ENCODE measurements at places on chromosomes 1 and 21. TPM values are rescaled to one million over a fixed set of nuclear protein-coding genes. Genes with fewer than 3 reads are reported as not detected.

- peaks cover 70% of the 10 kb centered on the region for H3K4me1 ChIP-seq
- no peaks in the 10 kb centered on the region for H3K27me3 ChIP-seq
- no peak overlapping the region for H3K4me3 ChIP-seq
- DNase-seq = no peak
- H3K27ac ChIP-seq = peak overlapping the region; percentile 76
- no peaks in the 10 kb centered on the region for H3K36me3 ChIP-seq
Measured at GRCh38 chr1:214464445-214465287, 86.7 kb downstream of the PTPN14 start.

GRCh38 chr1:25836695-25837094 lies 16.9 kb downstream of the MTFR1L start:
- H3K27ac ChIP-seq = no peak overlapping the region
- H3K27me3 ChIP-seq = no peaks in the 10 kb centered on the region
- peaks cover 5% of the 10 kb centered on the region for H3K4me1 ChIP-seq
- H3K36me3 ChIP-seq = peaks cover 21% of the 10 kb centered on the region
- H3K4me3 ChIP-seq = no peak overlapping the region
- DNase-seq = no peak

The FAM72C gene
- total RNA-seq = 1.2 TPM

GRCh38 chr1:209758400-209758799 lies 2.5 kb downstream of the TRAF3IP3 start:
- H3K36me3 ChIP-seq = no peaks in the 10 kb centered on the region
- no peaks in the 10 kb centered on the region for H3K4me1 ChIP-seq
- DNase-seq = no peak
- no peak overlapping the region for H3K4me3 ChIP-seq
- no peak overlapping the region for H3K27ac ChIP-seq

GRCh38 chr1:157095091-157095490 lies 4.5 kb downstream of the ETV3L start:
- H3K4me1 ChIP-seq = no peaks in the 10 kb centered on the region
- H3K27me3 ChIP-seq = no peaks in the 10 kb centered on the region
- H3K27ac ChIP-seq = no peak overlapping the region
- no peak for DNase-seq
- H3K4me3 ChIP-seq = no peak overlapping the region

GRCh38 chr1:19648689-19649088 lies 4.6 kb downstream of the NBL1 start:
- H3K27me3 ChIP-seq = no peaks in the 10 kb centered on the region
- no peak for DNase-seq
- H3K4me3 ChIP-seq = no peak overlapping the region

GRCh38 chr1:32336963-32337675 lies 1.1 kb upstream of the MARCKSL1 start:
- no peaks in the 10 kb centered on the region for H3K27me3 ChIP-seq
- peaks cover 8% of the 10 kb centered on the region for H3K36me3 ChIP-seq
- DNase-seq = no peak
- H3K4me1 ChIP-seq = peaks cover 46% of the 10 kb centered on the region
- H3K27ac ChIP-seq = no peak overlapping the region

DNA sequence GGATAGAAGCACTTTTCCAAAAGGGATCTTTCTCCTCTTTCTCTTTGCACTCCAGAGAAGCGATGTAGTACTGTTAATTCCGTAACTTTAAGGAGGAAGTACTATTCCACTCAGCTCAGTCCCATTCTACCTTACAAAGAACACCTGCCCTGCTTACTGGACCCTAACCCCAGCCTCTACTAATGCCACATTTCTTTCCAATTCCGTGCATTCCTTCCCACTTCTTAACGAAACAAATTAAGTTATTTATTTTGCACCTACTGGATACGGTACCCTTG lies 511 bp downstream of the NDC1 start:
- no peak for DNase-seq
- peaks cover 16% of the 10 kb centered on the region for H3K4me1 ChIP-seq
- no peaks in the 10 kb centered on the region for H3K27me3 ChIP-seq
- no peaks in the 10 kb centered on the region for H3K36me3 ChIP-seq
- peak overlapping the region; percentile 93 for H3K27ac ChIP-seq
- H3K4me3 ChIP-seq = peak overlapping the region; percentile 99

- H3K4me3 ChIP-seq = no peak overlapping the region
- H3K4me1 ChIP-seq = no peaks in the 10 kb centered on the region
- no peak overlapping the region for H3K27ac ChIP-seq
- no peak for DNase-seq
- H3K27me3 ChIP-seq = no peaks in the 10 kb centered on the region
Measured at GRCh38 chr1:103561643-103562395, 9.6 kb upstream of the AMY2B start.

The PIGR gene
- 1.4 TPM for total RNA-seq

GRCh38 chr1:2816786-2817185 lies 15.3 kb upstream of the TTC34 start:
- no peak overlapping the region for H3K4me3 ChIP-seq
- no peaks in the 10 kb centered on the region for H3K4me1 ChIP-seq
- no peak for DNase-seq
- H3K27me3 ChIP-seq = no peaks in the 10 kb centered on the region
- no peaks in the 10 kb centered on the region for H3K36me3 ChIP-seq

- H3K27me3 ChIP-seq = no peaks in the 10 kb centered on the region
- no peaks in the 10 kb centered on the region for H3K4me1 ChIP-seq
- no peak overlapping the region for H3K4me3 ChIP-seq
Measured at GRCh38 chr1:231020816-231021215, 19.2 kb downstream of the FAM89A start.

DNA sequence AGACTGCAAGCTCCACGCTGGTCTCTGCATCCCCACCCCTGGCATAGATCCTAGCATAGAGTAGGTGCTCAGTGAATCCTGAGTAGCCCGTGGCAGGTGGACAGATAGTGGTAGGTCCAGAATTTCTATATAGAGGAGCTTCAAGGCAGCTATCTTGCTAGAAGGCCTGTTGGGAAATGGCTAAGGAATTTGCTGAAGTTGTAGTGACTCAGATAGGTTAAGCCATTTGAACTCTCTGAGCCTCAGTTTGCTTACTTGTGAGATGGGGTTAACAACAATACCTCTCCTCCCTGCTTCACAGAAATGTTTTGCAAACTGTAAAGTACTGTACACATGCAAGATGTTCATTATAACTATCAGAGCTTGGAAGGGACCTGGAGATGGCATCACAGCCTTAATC lies 23.4 kb upstream of the EPHB2 start:
- no peaks in the 10 kb centered on the region for H3K27me3 ChIP-seq
- no peak overlapping the region for H3K4me3 ChIP-seq
- no peaks in the 10 kb centered on the region for H3K4me1 ChIP-seq
- no peaks in the 10 kb centered on the region for H3K36me3 ChIP-seq
- H3K27ac ChIP-seq = no peak overlapping the region

GRCh38 chr21:32949701-32950100 lies 76.0 kb upstream of the OLIG2 start:
- no peak for DNase-seq
- H3K27me3 ChIP-seq = peaks cover 18% of the 10 kb centered on the region
- no peak overlapping the region for H3K27ac ChIP-seq
- H3K36me3 ChIP-seq = no peaks in the 10 kb centered on the region
- H3K4me3 ChIP-seq = no peak overlapping the region
- no peaks in the 10 kb centered on the region for H3K4me1 ChIP-seq

The KIF26B gene
- total RNA-seq = 0.33 TPM

DNA sequence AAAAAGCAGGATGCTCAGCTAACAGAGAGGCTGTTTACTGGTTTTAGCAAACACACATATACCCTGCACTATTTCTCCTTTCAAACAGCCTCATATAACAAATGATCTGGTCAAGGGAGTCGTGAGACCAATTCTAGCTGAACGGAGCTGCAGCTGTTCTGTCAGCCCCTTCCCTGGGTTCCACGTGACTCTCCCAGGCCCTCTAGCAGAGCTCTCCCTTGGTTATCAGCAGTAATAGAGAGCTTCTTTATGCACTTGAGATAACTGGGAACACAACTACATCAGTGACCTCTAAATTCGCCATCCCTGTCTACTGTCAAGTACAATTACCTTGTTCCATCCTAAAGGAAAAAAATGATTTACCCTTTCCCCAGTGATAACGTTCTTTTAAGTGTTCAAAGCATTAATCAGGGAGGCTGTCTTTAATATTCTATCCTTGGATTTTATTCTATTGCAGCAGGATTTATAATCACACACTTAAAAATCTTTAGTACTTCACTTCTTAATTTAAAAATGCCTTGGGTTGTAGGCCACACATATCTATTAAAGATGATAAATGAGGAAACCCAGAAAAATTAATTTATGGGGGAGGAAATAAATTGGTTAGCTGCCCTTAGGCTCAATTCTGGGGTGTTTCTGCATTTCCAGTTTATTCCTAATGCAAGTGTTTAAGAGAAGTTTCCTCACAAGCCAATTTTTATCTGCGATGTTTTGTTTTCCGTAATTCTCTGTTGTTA lies 28.2 kb downstream of the PTGER3 start:
- no peaks in the 10 kb centered on the region for H3K4me1 ChIP-seq
- H3K27me3 ChIP-seq = no peaks in the 10 kb centered on the region
- no peak overlapping the region for H3K27ac ChIP-seq
- no peaks in the 10 kb centered on the region for H3K36me3 ChIP-seq
- H3K4me3 ChIP-seq = no peak overlapping the region

The KCNK2 gene
- 0.28 TPM for total RNA-seq

DNA sequence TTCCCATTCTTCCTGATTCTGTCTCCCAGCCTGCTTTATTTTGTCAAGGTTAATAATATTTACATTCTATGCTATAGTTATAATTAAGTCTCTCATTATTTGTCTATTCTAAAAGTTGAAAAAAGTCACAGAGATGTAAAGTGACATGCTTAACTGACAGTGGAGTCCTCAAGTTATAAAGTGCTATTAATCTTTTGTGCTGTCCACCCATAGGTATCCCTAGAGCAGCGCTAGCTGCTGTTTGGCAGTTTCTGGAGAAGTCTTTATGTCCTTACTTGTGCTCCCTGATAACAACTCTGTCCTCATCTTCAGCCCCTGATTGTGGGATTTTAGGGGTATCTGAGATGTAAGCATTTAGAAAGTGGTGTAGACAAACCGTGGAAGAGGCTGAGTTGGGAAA lies 13.1 kb downstream of the BACH1 start:
- H3K27ac ChIP-seq = no peak overlapping the region
- DNase-seq = no peak
- H3K36me3 ChIP-seq = no peaks in the 10 kb centered on the region
- H3K4me1 ChIP-seq = no peaks in the 10 kb centered on the region
- no peak overlapping the region for H3K4me3 ChIP-seq

The NTRK1 gene
- total RNA-seq = 0.21 TPM

- no peaks in the 10 kb centered on the region for H3K4me1 ChIP-seq
- H3K4me3 ChIP-seq = no peak overlapping the region
- no peak overlapping the region for H3K27ac ChIP-seq
Measured at GRCh38 chr1:44460107-44460882, 55.2 kb downstream of the RNF220 start.

The SMG7 gene
- 65.2 TPM for total RNA-seq

The ZNF683 gene
- total RNA-seq = not detected

DNA sequence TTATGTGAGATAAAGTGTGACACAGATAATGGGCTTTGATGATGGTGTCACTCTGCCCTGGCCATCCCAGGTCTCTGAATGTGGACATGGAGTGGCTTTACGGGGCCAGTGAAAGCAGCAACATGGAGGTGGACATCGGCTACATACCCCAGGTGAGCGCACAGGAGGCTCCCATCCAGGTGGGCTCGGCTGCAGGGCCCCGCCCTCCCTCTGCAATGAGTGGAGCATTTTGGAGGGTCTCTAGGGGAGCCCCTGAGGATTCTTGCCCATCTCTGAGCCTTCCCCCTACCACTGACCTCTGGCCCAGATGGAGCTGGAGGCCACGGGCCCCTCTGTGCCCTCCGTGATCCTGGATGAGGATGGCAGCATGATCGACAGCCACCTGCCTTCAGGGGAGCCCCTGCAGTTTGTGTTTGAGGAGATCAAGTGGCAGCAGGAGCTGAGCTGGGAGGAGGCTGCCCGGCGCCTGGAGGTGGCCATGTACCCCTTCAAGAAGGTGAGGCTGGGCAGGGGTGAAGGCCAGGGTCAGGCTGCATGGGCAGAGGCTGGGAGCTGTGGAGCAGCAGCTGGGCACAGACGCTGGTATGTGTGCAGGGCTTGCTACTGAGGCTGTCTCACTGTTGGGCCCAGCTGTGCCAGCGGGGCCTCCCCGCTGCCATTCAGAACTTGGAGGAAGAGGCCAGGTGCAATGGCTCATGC lies 8.2 kb upstream of the MTFR1L start:
- no peaks in the 10 kb centered on the region for H3K27me3 ChIP-seq
- H3K36me3 ChIP-seq = no peaks in the 10 kb centered on the region
- no peaks in the 10 kb centered on the region for H3K4me1 ChIP-seq
- no peak for DNase-seq

GRCh38 chr1:213295860-213296259 lies 244.8 kb downstream of the RPS6KC1 start:
- H3K27me3 ChIP-seq = no peaks in the 10 kb centered on the region
- no peak overlapping the region for H3K27ac ChIP-seq
- H3K4me1 ChIP-seq = no peaks in the 10 kb centered on the region
- H3K36me3 ChIP-seq = no peaks in the 10 kb centered on the region
- H3K4me3 ChIP-seq = no peak overlapping the region

The RNF19B gene
- 29.1 TPM for total RNA-seq

DNA sequence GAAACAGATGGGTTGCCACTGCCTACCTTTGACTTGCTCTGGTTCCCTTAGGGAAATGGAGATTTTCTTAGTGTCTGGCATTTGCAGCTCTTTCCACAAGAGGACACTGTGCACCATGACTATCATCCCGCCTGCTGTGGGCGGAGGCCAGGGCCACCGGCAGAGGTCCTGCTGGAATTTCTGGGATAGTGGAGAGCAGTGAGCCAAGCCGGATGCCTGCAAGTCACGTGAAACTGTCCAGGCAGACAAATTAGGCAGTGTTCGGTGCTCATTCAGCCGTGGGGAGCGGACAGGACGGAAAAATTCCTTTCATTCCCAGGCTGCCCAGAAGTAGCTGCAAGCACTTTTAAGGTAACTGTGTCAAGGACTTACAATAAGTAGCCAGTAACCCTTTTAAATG lies 43.4 kb downstream of the IGSF5 start:
- H3K36me3 ChIP-seq = no peaks in the 10 kb centered on the region
- H3K4me1 ChIP-seq = no peaks in the 10 kb centered on the region
- peak; percentile 22 for DNase-seq
- no peak overlapping the region for H3K27ac ChIP-seq

GRCh38 chr1:181169281-181169865 lies 80.9 kb downstream of the IER5 start:
- H3K4me3 ChIP-seq = no peak overlapping the region
- H3K27ac ChIP-seq = no peak overlapping the region
- H3K36me3 ChIP-seq = no peaks in the 10 kb centered on the region
- H3K4me1 ChIP-seq = no peaks in the 10 kb centered on the region

DNA sequence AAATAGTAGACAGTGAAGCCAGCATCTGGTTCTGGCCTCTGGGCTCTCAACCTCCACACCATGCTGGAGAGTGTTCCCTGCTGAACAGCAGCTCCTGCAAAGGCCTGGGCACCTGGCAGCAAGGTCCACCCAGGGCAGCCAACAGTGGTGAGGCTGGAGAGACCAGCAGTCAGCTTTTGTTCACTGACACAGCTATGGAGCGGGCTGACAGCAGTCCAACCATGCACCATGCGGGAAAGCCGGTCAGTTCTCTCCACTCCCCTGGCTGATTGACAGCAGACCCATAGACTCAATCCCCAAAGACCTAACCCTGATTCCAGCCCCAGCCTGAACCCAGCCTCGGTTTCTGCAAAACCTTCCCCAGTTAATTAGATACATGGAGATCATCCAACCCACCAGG lies 49.0 kb downstream of the KLHDC7A start:
- no peaks in the 10 kb centered on the region for H3K4me1 ChIP-seq
- H3K36me3 ChIP-seq = no peaks in the 10 kb centered on the region
- H3K27ac ChIP-seq = no peak overlapping the region
